ENCODE measurements at places on chromosomes 4 and X.

GRCh38 chrX:154890990-154891639 lies 5.0 kb downstream of the F8A1 start:
- DNase-seq: no peak

GRCh38 chrX:136909706-136910564 lies 29.4 kb upstream of the RBMX start:
- peak; percentile 67 for DNase-seq

DNA sequence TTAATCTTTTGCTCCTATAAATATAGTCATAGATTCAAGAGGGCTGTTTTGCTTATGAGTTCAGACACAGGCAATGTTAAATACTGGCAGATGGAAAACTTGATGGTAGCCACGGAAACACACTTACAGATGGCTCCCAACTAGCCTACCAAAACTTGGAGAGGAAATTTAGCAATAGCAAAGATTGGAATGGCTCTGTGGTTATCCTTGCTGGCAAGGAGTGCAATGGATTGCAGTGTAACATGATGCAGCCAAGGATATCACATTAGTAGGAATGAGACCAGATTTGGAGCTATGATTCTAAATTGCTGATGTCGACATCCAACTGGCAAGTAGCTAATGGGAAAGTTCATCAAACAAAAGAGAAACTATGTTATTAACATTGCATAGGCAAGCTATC lies 791.0 kb upstream of the DIAPH2 start:
- no peak for DNase-seq

GRCh38 chr4:66565801-66566200 lies 895.5 kb upstream of the EPHA5 start:
- DNase-seq: no peak

DNA sequence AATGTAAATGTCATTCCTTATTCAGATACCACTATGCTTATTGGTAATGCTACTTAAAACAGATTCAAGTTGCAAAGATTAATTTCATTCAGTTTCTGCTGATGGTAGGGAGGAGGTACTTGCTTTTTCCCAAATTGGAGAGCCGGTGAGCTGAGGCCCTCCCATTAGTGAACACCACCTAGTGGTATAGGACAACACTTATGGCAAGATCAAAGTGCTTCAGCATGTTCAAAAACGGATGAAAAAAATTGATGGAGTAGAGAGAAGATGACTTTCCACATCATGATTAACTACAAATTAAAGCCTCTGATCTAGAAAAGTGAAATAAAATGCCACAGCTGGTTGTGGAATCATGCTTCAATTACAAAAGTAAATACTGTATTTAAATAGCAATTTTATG lies 112.9 kb downstream of the MBNL3 start:
- no peak for DNase-seq

- DNase-seq: no peak
Measured at GRCh38 chr4:80986011-80986410, 44.5 kb upstream of the BMP3 start.

DNA sequence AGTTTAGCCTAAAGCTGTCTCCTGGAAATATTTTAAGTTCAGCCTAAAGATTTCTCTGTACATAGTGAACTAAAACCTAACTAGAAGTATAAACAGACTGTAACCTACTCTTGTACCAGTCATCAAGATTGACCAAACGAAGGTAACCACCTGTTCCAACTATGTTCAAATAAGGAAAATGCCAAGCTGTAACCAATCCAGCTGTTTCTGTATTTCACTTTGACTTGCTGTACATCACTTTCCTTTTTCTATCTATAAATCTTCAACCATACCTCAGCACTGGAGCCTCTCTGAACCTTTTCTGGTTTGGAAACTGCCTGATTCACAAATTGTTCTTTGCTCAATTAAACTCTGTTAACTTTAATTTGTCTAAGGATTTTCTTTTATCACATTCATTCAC lies 3.1 kb upstream of the CYSLTR1 start:
- no peak for DNase-seq

- no peak for DNase-seq
Measured at GRCh38 chrX:138777230-138777629, 65.7 kb upstream of the FGF13 start.

GRCh38 chrX:14936561-14936960 lies 63.3 kb downstream of the MOSPD2 start:
- peak; percentile 33 for DNase-seq

DNA sequence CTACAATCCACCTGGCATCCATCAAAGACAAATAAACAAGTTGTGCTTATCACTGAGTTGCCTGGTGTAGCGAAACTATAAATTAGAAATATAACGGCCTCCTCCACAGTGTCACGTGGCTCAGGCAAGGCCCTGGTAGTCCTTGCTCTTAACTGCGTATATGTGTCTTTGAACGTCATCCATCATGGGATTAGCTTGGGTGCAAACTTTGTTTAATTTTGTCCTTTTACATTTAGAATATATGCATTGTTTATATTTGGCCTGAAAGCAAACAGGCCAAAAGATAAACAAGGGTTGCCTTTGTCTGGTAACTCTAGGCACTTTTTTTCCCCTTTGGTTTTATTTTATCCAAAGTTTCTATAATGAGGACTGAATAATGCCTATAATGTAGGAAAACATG lies 184.9 kb downstream of the KIT start:
- no peak for DNase-seq

- DNase-seq: no peak
Measured at GRCh38 chrX:49876750-49877149, 2.5 kb upstream of the USP27X start.

DNA sequence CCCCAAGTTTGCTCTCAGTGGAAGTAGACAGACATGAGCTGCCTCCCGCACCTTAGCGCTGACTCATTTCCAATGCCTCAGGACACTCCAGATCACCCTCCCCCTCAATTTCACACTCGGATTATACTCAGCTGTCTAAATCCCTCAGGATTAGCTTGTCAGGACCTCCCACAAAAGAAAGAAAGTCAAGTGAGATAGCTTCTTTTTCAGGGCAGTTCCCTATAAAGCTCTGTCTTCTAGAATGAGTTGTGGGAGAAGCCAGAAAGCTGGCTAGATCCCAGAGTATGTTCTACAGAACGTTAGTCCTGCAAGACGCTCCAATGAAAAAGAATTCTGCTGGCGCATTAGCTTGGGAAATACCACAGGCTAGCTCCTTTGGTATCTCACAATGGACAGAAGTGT lies 51.2 kb upstream of the MTNR1A start:
- no peak for DNase-seq

GRCh38 chrX:102345916-102346315 lies 93.9 kb downstream of the NXF2B start:
- DNase-seq: no peak

GRCh38 chr4:172881645-172882044 lies 287.0 kb upstream of the GALNT7 start:
- DNase-seq: no peak
